ENCODE measurements at places on chromosomes 4 and X.

DNA sequence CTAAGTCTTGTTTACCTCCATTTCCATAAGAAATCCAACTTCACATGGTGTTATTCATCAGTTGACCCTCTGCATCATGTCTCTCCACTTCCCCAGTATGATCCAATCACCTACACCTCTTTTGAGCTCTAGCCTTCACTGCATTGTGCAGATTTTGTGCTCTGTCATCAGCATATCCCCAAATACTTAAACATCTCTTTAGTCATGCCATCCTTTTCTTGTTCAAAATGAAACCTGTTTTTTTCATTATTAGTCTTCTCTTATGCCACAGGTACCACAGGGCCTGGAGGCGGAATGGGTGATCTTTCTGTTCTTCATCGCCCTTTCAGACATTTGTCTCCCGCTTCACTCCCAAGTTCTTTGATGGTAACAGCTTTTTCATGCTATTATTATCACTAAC, 382.7 kb upstream of the GALNTL6 start:
- DNase-seq, result no peak

GRCh38 chr4:10029403-10029802, 8.1 kb upstream of the SLC2A9 start:
- no peak for DNase-seq

DNA sequence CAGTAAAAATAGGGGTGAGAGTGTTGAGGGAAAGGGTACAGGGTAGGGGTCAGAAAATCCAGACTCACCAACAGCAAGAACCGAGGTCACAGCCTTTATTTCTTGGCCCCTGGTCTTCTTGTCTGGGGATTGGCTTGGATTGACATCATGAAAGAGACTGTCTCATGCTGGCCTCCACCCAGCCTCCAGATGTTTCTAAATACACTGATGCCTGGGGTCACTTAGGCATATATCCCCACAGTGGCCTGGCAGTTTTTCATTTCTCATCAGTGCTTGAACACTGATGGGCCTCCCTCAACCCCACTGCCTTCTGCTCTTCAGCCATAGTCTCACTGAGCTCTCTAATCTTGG, 173.9 kb downstream of the RTL9 start:
- no peak for DNase-seq

- DNase-seq, result no peak
Observed at GRCh38 chrX:40182615-40183014, 84.9 kb upstream of the BCOR start.

- DNase-seq, result no peak
Observed at GRCh38 chr4:15410750-15411149, 17.1 kb upstream of the C1QTNF7 start.

DNA sequence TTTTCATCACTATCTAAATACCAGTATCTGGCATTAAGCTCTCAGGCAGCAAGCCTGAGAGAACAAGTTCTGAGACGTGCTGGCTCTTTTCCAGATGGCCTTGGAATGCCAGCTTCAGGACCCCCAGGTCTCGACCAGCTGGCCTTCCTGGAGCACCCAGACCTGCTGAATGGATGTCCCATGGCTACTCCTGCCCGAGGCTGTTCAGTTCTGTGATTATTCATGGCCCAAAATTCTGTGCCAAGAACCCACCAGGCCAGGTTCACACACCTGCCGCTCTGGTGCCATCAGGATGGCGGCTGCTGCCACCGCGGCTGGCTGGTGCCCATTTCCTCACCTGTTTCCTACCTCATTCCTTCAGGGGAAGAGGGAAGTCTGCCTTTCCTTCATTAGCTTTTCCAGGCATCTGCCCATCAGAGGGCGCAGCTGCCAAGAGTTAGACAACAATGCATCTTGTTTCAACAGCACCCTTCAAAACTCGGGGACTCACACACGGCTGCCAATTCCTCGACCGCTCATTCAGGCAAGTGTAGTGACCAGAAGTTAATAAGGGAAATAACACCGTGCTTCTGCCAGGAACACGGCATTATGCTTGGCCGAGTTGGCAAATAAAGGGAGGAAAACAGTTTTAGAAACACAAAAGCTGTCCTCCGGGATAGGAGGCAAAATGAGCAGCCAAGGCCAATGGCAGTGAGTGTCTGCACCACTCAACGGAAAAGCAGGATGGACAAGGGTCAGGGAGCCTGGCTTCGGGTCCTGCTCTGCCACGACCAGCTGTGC, 173.8 kb downstream of the NSUN7 start:
- DNase-seq, result no peak

- DNase-seq, result no peak
Observed at GRCh38 chr4:45638641-45639040, 485.2 kb downstream of the GABRG1 start.

DNA sequence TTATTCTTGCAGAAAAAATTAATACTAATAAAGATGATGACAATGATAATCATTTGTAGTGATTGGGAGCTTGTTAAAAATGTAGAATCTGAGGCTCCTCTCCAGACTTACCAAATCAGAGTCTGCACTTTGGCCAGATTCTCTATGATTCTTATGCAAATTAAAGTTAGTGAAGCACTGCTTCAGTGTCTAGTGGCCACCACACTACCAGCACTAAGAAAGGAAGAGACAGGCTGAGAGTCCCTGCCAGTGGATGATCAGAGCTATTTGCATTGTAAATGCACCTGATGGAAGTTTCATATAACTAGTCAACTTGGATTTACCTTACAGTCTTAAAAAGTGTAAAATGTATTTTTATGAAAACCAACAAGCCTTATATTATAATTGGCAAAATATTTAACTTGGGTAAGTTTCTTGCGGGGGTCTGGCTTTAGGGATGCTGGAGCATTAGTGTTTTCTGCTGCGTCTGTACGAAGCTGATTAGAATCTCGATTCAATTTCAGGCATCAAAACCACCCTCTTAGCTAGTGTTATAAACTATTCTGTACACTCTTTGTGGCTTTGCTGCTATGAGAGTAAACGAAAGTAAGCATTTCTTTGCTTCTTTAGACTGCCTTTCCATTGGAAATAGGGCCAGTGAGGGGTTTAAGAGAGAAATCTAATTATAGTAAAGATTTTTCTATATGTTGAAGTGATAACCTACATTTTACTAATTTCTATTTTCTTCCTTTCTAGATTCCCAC, 114.1 kb downstream of the TLL1 start:
- DNase-seq, result no peak

DNA sequence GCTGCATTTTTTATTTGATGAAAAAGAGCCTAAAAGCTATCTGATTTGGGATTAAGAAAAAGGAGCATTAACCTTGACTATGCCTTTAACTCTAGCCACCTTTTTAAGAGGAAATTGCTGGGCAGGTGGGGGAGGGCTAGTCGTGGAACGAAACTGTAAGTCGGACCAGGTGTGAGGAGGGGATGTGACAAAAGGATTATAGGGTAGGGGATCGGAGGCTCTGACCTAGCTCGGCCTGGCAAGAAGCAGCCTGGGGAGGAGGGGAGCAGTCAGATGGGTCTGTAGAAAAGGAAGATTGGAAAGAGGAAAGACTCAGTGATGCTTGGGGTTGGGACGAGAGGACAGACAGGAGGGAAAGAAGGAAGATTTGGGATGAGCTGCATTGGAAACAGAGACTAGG, 21.1 kb upstream of the SPCS3 start:
- no peak for DNase-seq

DNA sequence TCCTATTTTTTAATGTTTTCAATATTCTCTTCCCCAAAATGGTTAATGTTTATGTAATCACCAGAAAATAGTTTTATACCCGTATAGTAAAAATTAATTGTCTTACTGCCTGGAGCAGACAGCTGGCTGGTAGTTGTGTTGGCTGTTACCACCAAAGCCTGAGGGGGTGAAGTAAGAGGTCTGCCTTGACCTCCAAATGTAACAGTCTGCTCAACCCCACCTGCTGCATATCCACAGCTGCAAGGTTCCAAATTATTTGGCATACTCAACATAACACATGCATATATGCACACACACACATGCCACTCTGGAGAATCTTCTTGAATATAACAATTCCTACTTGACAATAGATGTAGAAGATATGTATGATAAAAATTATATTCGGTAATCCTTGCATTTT, 624.3 kb downstream of the ADGRL3 start:
- no peak for DNase-seq

DNA sequence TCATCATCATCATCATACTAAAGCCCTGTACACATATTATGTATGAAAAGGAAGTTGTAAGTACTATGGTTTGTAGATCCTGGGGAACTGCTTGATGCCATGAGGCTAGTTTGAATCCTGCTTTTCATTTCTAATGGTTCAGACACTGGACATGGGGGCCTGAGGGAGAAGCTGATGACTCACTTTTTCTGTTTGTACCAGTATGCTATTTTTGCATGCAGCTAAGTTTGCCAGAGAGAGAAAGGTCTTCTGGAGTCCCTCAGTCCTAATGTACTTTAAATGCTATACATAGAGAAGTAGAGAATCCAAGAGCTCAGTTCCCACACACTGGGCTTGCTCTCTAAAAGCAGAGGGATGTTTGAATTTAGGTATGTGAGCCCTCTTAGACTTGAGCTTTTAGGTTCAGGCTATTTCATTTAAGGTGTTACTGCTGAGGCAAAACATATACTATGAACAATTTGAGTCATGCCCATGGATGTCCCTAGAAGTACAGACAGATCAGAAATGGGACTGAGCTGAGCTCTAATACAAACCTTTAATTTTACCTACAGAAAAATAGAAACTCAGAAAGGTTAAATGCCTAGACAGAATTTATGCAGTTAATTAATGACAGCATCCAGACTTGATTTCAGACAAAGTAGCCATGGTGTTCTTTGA, 17.6 kb upstream of the HS3ST1 start:
- no peak for DNase-seq

DNA sequence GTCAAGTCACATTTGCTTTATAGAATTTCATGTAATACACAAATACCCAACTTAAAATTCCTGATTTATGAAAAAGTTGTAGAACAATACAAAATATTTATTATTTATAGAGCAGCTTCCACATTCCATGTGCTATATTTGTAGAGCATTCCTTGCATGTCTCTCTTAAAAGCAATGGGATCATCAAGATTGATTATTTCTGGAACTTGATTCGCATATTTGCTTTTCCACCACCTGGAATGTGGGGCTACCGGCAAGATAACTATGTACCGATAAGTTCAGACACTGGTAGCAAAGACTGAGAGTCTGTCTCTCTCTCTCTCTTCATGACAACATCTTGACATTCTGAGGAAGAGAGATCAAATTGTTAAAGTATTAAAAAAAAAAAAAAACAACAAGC, 59.3 kb downstream of the MAPK10 start:
- no peak for DNase-seq

DNA sequence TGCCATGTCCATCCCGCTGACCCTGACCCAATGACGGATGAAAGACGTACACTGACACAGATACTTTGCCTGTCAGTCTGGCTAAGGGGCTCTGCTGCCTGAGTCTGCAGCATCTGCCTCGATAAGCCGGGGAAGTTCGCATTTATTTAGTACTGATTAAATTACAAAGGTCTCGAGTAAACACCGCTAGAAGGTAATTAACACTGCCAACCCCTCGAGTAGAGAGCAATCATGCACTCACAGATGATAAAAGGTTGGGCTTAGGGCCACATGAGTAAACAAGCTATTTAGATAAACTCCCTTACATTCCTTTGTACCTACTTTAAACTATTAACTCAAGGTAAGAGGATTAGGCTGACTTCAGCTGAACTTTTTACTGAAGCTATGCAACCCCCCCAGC, 16.0 kb upstream of the RBMXL3 start:
- no peak for DNase-seq

GRCh38 chrX:135984791-135985156, 461 bp upstream of the SLC9A6 start:
- DNase-seq, result no peak

- DNase-seq, result no peak
Observed at GRCh38 chr4:163087805-163088204, 78.9 kb downstream of the NAF1 start.

- no peak for DNase-seq
Observed at GRCh38 chrX:13091111-13091765, 46.8 kb upstream of the FAM9C start.

GRCh38 chr4:602559-602942, 22.8 kb upstream of the PDE6B start:
- no peak for DNase-seq

DNA sequence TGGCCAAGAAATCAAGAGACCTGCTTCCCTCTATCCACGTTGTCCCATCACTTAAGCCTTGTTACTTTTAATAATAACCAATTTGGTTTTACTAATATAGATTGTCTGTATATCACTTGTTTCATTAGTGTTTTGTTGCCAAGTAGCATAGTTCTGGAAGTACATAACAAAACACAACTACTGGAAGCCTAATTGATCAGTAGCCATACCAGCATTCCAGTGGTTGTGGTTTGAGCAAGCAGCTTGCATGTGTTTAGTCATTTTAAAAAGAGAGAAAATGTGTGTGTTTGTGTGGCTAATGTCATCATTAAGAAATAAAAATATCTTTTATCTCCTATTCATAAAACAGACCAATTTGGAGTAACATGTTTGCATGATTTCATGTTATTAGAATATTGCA, 70.8 kb downstream of the PTPN13 start:
- DNase-seq, result peak; percentile 69

- peak; percentile 15 for DNase-seq
Observed at GRCh38 chrX:116232833-116233232, 62.3 kb downstream of the AGTR2 start.

GRCh38 chrX:19540076-19540475, 24.8 kb upstream of the MAP3K15 start:
- no peak for DNase-seq

DNA sequence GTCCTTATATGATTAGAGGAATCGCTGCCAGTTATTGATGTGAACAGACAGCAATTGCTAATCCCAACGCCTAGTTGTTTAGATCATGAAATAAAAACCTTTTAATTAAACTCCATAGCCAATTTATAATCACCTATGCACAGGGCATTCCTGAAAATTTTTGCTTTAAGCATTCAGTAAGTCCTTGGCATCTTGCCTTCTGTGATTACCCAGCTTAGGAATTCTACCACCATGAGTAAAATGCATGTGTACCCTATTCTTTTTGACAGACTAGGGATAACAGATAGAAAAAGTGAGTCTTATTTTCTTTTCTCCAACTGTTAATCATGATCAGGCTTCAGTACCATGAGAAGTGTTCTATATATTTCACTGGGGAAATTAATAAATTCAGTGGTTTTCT, 995.3 kb upstream of the GRIA3 start:
- DNase-seq, result peak; percentile 8

GRCh38 chr4:15353207-15353606, 74.6 kb upstream of the C1QTNF7 start:
- DNase-seq, result no peak

- DNase-seq, result no peak
Observed at GRCh38 chr4:24674279-24674678, 89.9 kb upstream of the DHX15 start.

GRCh38 chrX:6227453-6227835, 1.2 kb downstream of the NLGN4X start:
- no peak for DNase-seq

DNA sequence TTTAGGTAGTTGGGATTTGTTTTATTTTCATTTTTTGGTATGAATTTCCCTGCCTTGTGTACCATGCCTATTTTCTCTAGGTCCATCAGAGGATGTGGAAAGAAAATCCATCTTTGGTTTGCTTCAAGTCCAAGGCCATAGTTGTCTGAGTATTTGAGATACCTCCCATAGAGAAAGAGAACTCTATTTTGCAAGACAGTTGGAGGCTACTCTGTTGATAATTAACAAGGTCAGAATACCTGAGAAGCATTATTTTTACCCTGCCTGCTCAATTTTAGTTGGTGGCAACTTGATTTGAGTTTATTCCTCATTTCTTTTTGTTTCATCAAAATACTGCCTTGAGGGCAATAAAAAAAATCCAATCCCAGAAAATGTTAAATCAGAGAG, 30.8 kb downstream of the BMP3 start:
- DNase-seq, result no peak

- no peak for DNase-seq
Observed at GRCh38 chr4:3250956-3251690, 2.2 kb downstream of the MSANTD1 start.

- no peak for DNase-seq
Observed at GRCh38 chr4:3771164-3771809, 5.1 kb downstream of the ADRA2C start.
